Kidney tubule cell (primary cell): ENCODE measurements at places on chromosomes 6 and 20.

GRCh38 chr6:45663251-45664221 lies 285.8 kb upstream of the SUPT3H start:
- peak; percentile 40 for DNase-seq

- DNase-seq = peak; percentile 13
Observed at GRCh38 chr20:2135013-2135412, 33.4 kb downstream of the STK35 start.

- DNase-seq = no peak
Observed at GRCh38 chr6:4942673-4943009, 61.2 kb downstream of the RPP40 start.

- peak; percentile 59 for DNase-seq
Observed at GRCh38 chr6:158475344-158476302, 84.3 kb upstream of the TMEM181 start.

DNA sequence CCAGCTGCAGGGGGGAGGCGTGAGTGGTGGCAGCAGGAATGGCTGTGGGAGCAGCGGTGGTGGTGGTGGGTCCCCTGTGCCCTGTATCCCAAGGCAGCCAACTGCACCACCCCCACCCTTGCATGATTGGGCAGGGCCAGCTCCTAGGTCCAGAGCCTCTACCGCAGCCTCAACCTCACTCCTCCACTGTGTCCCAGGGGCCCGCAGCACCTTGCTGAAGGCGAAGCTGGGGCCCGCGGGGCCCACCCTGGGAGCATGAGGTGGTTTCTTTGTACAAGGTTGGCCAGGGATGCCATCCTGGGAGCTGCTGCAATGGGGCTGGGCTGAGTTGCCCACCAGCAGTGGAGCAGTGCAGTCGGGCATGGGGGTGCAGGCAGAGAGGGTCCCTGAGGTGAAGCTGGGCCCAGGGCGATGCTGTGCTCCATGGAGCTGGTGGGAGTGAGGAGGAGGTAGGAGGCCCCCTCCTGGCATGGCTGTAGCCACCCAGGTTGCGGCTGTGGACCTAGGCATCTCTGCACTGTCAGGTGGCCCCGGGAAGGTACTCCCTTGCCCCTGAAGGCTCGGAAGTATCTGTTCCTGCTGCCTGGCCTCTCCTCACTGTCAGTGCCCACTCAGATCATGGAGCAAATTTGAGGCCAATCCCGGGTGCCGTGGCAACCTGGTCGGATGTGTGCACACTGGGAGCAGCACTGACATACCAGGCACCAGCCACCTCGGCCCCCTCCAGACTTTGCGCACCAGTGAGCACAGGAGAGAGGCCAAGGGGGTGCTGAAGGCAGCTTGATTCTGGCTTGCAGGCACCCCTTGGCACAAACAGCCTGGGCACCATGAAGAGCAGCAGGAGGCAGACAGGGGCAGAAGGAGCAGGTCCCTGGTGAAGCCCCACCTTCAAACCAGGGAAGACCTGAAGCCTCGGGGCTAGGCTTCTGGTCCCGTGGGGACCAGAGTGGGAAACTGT lies 60.2 kb upstream of the L3MBTL3 start:
- DNase-seq = no peak

DNA sequence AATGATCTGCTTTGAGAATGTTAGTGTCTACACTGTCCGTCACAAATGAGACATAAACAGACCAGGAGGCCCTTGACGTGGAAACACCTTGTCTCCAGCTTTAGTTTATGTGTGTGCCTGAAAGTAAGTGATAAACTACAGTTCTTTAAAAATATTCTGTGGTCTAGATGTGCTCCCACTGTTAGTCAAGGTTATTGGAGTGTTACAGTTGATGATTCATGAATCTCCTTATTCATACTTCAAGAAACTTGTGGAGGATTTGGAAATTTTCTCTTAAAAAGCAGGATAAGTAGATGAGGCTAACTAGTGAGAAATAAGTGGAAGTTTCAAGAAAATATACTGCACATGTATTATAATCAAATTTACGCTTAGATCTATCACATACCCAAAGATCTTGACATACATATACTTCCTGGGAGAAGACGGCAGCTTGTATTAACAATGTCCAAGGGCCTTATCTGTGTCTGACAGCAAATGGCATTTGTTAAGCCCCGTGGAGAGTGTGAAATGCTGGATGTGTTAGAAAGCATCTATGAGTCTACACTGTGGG lies 90.5 kb upstream of the MBOAT1 start:
- peak; percentile 61 for DNase-seq

DNA sequence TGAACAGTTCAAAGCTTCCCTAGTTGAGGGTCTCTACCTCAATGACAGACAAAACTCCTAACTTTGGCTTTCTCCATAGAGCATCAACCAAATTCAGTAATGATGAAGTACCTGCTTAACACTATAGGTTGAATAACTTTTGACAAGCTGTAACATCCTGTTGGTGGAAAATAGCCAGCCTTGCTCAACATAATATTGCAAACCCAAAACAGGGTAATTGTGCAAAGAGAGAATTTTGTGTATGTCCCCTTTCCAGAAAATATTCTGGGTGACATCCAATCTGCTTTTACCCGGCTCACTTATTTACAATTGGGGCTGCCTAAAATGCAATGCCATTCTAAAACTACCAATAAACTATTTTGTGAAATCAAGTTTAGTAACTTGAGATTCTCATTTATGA lies 72.8 kb downstream of the ATXN1 start:
- DNase-seq = no peak

GRCh38 chr6:82744286-82745015 lies 321.2 kb downstream of the UBE3D start:
- DNase-seq = no peak

- DNase-seq = no peak
Observed at GRCh38 chr20:8152847-8153246, 20.8 kb downstream of the PLCB1 start.

DNA sequence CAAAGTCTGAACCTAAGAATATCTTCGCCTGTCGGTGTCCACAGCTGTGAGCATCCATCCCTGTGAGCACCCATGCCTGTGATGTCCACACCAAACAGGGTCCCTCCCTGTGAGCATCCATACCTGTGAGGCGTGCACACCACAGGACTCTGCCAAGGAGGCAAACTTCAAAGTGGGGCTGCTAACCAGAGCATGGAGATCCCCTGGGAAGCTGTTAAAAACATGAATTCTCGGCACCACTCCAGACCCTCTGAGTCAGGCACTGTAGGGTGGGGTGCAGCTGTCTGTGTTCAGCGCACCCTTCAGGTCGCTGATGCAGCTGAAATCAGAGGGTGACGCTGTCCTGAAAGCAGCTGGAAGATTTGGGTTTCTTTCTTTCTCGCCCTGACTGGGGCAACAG lies 85.4 kb upstream of the NXT1 start:
- DNase-seq = no peak

- no peak for DNase-seq
Observed at GRCh38 chr6:52496631-52497030, 76.5 kb downstream of the EFHC1 start.

GRCh38 chr6:109000289-109000688 lies 94.4 kb downstream of the SESN1 start:
- no peak for DNase-seq

DNA sequence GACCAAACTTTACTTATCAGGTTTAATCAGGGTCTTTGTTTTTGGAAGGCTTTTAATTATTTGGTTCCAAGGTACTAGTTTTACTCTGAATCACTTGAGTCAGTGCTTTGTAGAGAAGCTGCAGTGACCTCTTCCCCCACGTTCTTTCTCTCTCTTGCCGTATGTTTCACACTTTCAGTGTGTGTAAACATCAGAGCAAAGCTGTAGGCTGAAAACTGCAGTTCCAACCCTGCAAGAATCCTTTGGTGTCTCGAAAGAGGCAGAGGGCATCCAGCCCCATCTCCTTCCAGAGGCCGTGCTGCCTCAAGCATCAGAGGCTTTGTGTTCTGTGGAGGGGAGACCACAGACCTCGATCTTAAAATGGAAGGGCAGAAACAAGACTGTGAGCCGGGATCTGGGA lies 42.1 kb downstream of the CFAP61 start:
- no peak for DNase-seq

GRCh38 chr20:22821081-22821727 lies 213.9 kb upstream of the SSTR4 start:
- no peak for DNase-seq

DNA sequence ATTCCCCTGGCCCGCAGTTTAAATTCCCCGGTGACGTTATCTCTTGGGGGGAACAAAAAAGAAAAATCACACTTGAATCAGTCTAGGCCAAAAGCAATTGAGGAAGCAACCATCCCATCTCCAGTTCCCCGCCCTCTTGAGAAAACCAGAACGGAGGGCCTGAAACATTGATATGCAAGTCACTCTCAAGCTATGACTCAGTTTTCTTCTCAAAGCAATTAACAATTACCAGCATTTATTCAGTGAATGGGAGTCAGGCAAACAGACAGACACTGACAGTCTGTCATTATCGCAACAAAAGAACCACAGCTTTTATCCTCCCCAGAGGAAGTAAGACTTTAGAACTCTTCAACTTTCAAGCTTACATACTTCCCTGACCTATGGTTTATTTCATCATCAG lies 100.9 kb downstream of the OPRM1 start:
- no peak for DNase-seq

DNA sequence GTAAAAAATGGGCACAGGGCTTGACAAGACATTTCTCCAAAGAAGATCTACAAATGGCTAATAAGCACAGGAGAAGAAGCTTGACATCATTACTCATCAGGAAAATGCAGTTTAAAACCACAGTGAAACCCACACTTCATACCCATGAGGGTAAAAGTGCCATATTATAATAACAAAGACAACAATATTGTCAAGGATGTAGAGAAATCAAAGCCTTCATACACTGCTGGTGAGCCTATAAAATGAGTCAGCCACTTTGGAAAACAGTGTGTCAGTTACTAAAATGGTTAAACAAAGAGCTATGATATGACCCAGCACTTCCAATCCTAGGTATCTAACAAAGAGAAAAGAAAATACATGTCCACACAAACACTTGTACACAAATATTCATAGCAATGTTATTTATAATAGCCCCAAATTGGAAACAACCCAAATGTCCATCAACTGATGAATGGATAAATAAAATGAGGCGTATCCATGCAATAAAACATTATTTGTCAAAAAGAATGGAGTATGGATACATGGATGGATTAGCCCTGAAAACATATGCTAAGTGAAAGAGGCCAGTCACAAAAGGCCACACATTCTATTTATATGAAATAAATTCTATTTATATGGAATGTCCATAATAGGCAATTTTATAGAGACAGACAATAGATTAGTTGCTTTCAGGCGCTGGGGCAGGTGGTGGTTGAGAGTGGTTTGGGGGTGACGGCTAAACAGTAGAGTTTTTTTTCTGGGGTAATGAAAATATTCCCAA lies 11.5 kb upstream of the IL20RA start:
- DNase-seq = peak; percentile 45

- no peak for DNase-seq
Observed at GRCh38 chr20:54688476-54688875, 213.1 kb downstream of the DOK5 start.

DNA sequence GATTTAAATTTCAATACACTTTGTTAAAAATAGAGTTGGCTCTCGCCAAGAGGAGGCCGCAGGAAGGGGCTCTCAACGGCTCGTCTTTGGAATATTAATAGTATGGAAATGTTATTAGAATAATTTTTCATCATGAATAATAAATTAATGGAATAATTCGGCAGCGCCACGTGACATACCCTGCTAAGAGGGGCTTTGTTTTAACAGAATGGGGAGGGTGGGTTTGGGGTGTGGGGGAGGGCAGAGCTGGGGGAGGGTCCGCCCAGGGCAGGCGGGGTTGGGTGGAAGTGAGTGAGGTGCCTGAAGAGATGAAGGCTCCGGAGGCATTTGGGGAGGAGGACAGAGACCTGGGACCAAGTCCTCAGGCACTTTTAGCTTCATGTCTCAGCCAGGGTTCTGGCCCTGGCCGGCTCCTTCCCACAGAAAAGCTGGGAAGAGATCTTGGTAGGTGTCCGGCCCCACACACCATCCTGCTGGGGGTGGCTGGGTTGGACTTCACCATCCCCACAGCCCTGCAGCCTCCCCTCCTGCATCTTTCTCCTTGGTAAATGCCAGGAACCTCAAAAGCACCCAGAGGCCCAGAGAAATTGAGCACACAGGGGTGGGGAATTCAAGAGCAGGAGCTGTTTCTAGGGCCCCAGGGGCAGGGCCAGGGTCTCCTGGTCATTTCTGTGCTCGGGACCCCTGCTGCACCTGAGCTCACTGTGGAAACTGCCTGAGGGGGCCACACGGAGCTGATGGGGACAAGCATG lies 93.6 kb upstream of the BHLHE23 start:
- no peak for DNase-seq

DNA sequence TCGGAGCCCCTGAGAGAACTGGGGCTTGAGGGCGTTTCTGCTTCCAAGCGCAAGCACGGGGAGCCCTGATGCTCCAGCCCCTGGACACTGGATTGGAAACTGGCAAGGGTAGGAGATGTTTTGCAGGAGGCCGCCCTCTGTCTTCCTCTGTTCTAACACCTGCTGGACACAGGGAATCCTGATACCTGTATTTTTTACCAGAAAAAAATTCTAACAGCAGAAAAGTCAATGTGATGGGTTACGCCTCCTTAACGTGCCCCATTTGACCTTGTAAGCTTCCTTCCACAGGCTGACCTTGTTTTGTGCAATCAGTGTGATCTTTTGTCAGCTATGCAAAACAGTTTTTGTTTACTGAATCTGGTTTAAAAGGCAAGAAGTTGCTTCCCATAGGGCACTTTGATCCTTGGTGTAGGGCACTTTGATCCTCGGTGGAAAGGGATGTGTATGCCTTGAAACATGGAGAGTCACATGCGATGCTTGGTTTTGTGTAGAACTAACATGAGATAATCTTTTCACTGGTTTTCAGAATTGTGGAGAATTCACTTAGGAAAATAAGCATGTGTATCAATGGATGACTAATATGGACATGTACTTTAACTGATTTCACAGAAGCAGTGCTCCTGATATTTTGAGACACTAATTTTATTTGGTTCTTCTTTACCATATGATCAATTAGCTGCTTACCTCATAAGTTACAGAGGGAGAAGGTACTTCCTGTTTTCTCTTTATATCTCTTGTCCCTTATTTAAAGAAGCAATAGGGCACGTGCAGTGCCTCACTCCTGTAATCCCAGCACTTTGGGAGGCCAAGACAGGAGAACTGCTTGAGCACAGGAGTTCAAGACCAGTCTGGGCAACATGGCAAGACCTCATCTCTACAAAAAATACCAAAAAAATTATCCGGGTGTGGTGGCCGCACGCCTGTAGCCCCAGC lies 59.9 kb upstream of the MAP3K4 start:
- DNase-seq = peak; percentile 10

GRCh38 chr6:100553243-100553642 lies 88.5 kb upstream of the SIM1 start:
- DNase-seq = no peak

DNA sequence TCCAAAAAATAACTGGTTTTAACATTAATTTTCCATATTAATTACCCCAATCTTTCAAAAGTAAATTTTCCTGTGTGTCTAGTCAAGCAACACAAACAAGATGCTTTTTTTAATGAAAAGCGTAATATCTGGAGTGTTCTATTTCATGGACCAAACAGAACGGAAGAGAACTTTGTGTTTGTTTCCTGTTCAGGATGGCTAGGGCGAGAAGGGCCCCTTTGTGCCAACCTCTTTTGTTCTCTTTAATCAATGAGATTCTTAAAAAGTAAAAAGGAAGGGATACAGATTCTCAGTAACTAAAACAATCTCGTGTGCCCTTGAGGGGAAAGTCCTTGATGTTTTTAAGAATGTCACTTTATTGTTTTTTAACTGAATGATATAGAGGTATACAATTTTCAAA lies 55.7 kb downstream of the GNAS start:
- no peak for DNase-seq

- peak; percentile 61 for DNase-seq
Observed at GRCh38 chr6:15479761-15480160, 183.1 kb downstream of the DTNBP1 start.

GRCh38 chr20:57224641-57225138 lies 41.8 kb downstream of the BMP7 start:
- no peak for DNase-seq
